ENCODE measurements at places on chromosomes 7 and 10. TPM values are rescaled to one million over a fixed set of nuclear protein-coding genes. Genes with fewer than 3 reads are reported as not detected.

GRCh38 chr7:142488842-142489241 lies 231.0 kb upstream of the PRSS58 start:
- H3K4me3 ChIP-seq, result no peak overlapping the region
- H3K36me3 ChIP-seq, result no peaks in the 10 kb centered on the region
- no peak overlapping the region for H3K27ac ChIP-seq
- H3K4me1 ChIP-seq, result no peaks in the 10 kb centered on the region

- H3K4me3 ChIP-seq, result no peak overlapping the region
- no peaks in the 10 kb centered on the region for H3K27me3 ChIP-seq
- no peaks in the 10 kb centered on the region for H3K36me3 ChIP-seq
- H3K27ac ChIP-seq, result no peak overlapping the region
- peak; percentile 30 for DNase-seq
Observed at GRCh38 chr10:78628976-78629375, 439.8 kb upstream of the ZMIZ1 start.

- no peak for DNase-seq
- no peaks in the 10 kb centered on the region for H3K27me3 ChIP-seq
- no peak overlapping the region for H3K4me3 ChIP-seq
- no peaks in the 10 kb centered on the region for H3K36me3 ChIP-seq
Observed at GRCh38 chr7:69882269-69882668, 284.0 kb downstream of the AUTS2 start.

DNA sequence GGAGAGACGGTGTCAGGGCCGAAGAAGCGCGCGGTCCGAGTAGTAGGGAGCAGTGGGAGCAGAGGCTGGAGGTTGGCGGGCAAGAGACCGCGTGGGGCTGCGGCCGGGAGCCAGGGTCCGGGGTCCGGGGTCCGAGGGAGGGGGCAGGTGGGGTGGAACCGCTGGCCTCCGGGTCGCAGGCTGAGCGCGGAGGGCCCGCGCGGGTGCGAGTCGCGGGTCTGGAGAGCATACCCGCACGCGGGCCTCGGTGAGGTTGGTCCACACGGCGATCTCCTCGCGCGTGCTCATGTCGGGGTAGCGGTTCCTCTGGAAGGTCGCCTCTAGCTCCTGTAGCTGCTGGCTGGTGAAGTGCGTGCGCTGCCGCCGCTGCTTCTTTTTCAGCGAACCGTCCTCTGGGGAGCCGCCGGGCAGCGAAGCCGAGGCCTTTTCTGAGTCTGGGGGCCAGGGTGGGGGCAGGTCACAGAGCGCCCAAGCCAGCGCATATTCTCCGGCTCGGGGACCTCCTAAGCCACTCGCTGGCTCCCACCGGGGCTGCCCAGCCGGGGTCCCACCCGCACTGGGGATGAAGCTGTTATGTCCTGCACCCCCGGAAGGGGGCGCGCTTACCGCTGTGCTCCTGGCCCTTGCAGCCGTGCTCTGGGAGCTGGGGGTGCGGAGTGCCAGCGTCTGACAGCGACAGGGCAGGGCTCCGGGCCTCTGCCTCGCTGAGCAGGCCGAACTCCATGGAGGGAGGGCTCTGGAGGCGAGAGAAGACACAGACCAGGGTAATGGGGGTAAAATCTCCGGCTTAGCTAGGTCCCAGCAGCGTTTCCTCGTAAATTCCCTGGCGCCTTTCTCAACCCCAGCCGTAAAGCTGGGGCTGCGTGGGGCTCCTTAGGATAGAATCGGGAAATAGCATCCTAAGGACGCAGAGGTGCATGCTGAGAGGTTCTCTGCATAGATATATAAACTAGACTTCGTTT lies 5.5 kb downstream of the ELOVL3 start:
- no peaks in the 10 kb centered on the region for H3K36me3 ChIP-seq
- H3K27me3 ChIP-seq, result peaks cover 12% of the 10 kb centered on the region

DNA sequence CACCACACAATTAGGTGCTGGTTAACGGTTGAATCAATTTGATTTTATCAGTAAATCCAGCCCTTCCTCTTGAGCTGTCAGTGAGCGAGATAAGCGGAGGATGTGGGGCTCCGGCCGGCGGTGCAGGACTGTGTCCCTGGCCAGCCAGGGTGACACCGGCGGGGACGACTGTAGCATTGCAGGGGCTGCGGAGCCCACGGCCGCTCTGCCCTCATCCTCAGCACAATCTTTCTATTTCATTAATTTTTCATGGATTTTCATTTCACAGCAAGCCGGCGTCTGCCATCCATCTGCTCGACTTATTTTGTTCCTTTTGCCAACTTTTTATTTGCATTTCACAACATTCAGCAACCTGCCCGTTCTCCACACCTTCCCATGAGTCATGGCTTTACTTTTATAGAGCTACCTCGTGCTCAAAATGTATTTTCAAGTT lies 4.7 kb downstream of the ADARB2 start:
- H3K27ac ChIP-seq, result no peak overlapping the region
- no peak overlapping the region for H3K4me3 ChIP-seq
- no peaks in the 10 kb centered on the region for H3K36me3 ChIP-seq
- peaks cover 11% of the 10 kb centered on the region for H3K4me1 ChIP-seq
- peak; percentile 72 for DNase-seq
- H3K27me3 ChIP-seq, result peaks cover 14% of the 10 kb centered on the region

GRCh38 chr10:69558559-69558958 lies 14.7 kb downstream of the NEUROG3 start:
- H3K4me3 ChIP-seq, result no peak overlapping the region
- DNase-seq, result no peak
- H3K27me3 ChIP-seq, result no peaks in the 10 kb centered on the region
- H3K4me1 ChIP-seq, result no peaks in the 10 kb centered on the region
- no peak overlapping the region for H3K27ac ChIP-seq

- H3K36me3 ChIP-seq, result no peaks in the 10 kb centered on the region
- H3K27me3 ChIP-seq, result no peaks in the 10 kb centered on the region
- DNase-seq, result no peak
- H3K4me1 ChIP-seq, result peaks cover 22% of the 10 kb centered on the region
- peak overlapping the region; percentile 68 for H3K27ac ChIP-seq
Observed at GRCh38 chr7:22578007-22578733, 78.2 kb upstream of the STEAP1B start.

- H3K4me1 ChIP-seq, result peaks cover 4% of the 10 kb centered on the region
- no peak for DNase-seq
- no peaks in the 10 kb centered on the region for H3K27me3 ChIP-seq
- no peaks in the 10 kb centered on the region for H3K36me3 ChIP-seq
- no peak overlapping the region for H3K27ac ChIP-seq
Observed at GRCh38 chr10:34854147-34854601, 39.1 kb upstream of the PARD3 start.

DNA sequence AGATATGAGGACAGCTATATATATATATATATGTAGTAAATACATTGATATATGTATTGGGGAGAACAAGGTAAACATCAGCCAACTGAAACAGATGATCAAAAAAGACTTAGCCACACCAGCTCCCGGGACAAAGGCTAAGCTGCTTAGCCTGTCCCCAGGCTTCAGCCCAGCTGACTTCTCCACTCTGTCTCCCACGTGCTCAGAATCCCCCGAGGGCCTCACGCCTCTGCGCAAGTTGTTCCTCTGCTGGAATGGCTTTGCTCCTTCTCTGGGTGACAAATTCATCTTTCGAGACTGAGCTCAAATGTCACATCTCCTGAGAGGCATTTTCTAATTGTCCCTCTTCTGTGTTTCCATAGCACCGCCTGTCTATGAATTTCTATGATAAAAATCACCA lies 8.6 kb upstream of the INSIG1 start:
- H3K4me1 ChIP-seq, result no peaks in the 10 kb centered on the region
- no peaks in the 10 kb centered on the region for H3K27me3 ChIP-seq
- peak; percentile 1 for DNase-seq
- H3K27ac ChIP-seq, result no peak overlapping the region
- H3K36me3 ChIP-seq, result no peaks in the 10 kb centered on the region

DNA sequence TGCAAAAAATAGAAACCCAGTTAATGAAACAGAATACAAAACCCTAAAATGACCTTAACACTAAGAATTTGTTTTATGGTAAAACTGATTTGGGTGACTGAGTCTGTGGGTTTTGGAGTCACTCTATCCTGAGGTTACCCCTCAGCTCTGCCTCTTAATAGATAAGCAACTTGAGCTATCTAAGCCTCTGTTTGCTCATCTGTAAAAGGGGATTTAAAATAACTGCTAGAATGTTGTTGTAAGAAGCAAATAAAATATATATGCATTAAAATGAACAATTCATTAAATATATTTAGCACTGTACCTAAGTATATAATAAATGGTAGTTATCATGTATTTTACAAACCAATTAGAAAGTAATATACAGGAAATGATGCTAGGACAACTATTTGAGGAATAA lies 115.4 kb downstream of the CABCOCO1 start:
- H3K4me1 ChIP-seq, result peaks cover 3% of the 10 kb centered on the region
- H3K4me3 ChIP-seq, result no peak overlapping the region
- no peaks in the 10 kb centered on the region for H3K27me3 ChIP-seq

HBP1 gene
- 113 TPM for total RNA-seq

TWIST1 gene
- not detected for total RNA-seq

GLCCI1 gene
- 96.0 TPM for total RNA-seq

GPR141 gene
- 1.4 TPM for total RNA-seq

MKX gene
- 1.2 TPM for total RNA-seq

AKR1C1 gene
- 48.2 TPM for total RNA-seq

CNPY1 gene
- total RNA-seq, result not detected
